Renal cortex interstitium (tissue), 15 donors: ENCODE measurements at places on chromosomes 7 and 10.

DNA sequence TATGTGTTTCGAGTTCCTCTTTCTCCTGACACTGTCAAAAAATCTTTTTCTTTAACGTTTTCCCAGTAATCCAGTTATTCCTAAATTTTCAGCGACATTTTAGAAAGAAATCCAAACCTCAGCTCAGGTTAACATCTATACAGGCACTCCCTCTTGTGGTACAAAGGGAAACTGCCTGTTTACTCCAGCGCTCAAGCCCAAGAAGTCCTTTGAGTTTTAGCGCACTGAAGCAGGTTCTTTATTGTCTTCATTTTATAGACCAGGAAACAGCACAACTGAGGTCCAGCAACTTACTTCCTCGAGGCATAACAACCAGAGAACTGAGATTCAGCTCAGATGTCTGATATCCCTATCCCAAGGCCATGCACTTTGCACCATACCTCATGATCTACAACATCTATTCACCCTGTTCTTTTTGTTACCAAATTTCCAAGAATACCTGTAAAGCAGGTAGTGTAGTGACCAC is 287.2 kb upstream of the MKLN1 start:
- DNase-seq, result peak; percentile 25

- DNase-seq, result no peak
Observed at GRCh38 chr10:126387931-126388911, at the start of gene ADAM12. ADAM12 (minus strand) TSS chr10:126388477; CDS start chr10:126388145, 332 bp downstream.

DNA sequence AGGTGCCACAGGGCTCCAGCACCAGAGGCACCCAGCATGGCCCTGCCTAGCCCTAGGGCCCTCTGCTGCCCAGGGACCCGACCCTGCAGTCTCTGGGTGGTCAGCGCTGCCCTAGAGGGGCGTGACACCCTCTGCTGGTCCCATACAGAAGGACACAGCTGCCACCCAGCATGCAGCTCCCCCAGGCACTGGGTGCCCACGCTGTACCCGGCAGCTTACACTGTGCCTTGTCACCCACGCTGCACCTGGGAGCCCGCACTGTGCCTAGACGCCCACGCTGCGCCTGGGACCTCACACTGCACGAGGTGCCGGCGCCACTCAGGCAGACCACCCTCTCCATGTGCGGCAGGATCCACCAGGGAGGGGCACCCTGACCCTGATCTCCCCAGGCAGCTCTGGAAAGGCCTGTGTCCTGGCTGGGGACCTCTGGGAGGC is 55.2 kb downstream of the PWWP2B start:
- no peak for DNase-seq

DNA sequence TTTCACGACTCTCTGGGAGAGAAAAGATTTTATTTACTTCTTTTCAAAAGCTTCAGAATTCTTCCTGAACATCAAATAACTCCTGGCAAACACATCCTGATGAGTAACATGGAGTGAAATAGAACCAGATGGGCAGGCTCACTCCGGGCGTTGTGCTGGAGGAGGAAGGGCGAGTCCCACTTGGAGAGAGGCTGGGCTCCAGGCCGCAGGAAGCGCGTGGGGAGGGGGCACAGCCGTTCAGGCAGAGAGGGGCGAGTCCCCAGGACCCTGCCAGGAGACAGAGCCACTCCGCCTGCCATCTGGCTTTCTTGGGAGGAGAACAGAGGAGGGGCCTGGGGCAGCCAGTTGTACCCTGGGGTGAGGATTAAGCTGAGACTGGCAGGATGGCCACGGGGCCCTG is 265.9 kb upstream of the ZMIZ1 start:
- DNase-seq, result no peak

DNA sequence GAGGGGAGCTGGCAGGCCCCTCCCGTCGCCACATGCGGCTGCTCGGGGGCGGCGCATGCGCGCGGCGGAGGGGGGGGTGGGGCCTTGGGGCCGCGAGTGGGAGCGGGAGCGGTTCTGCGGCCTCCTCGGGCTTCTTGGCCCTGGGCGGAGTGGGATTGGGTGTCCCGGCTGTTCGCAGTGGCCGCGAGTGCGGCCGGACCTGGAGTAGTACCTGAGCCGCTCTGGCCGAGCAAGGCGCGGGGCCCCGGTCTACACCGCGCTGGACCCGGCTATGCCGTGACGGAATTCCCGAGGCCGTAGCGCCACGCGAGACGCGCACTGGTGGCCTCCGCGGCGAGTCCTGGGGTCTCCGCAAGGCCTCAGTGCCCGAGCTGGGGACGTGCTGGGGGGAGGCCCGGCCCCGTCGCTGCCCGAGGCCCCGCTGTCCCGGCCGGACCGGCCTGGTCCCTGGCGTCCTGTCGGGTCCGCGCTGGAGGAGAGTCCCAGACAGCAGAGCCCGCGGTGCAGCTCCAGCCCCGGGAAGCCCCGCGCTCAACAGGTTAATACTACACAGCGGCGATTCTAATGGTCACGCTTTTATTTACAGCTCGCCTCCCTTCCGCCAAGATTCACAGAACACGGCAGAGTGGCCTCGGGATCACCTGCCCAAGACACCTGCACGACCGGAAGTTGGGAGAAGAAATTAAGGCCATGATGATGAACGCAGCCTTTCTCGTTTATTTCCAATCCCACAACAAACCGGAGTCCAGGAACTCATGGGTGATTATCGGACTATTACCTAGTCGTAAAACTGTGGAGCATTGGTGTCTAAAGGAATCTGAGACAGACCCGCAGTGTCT is 671 bp upstream of the PAXIP1 start:
- DNase-seq, result peak; percentile 81

DNA sequence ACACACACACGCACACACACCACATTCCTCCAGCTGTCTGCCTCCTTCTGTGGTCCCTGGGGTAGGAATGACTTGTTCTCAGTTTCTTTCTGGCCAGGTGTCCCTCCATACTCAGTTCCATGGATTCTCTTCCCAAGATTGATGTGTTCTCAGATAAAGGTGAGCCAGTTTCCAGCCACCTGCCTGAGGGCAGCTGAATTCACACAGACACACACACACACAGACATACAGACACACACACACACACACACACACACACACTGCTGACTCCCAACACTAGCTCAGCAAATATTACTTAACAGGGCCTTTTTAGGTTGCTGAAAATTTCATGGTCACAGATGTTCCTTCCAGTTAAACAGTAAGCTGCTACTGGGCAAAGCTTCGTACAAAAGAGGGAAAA is 45.4 kb upstream of the GDF10 start:
- no peak for DNase-seq
